ENCODE measurements at places on chromosomes 6 and 20.

DNA sequence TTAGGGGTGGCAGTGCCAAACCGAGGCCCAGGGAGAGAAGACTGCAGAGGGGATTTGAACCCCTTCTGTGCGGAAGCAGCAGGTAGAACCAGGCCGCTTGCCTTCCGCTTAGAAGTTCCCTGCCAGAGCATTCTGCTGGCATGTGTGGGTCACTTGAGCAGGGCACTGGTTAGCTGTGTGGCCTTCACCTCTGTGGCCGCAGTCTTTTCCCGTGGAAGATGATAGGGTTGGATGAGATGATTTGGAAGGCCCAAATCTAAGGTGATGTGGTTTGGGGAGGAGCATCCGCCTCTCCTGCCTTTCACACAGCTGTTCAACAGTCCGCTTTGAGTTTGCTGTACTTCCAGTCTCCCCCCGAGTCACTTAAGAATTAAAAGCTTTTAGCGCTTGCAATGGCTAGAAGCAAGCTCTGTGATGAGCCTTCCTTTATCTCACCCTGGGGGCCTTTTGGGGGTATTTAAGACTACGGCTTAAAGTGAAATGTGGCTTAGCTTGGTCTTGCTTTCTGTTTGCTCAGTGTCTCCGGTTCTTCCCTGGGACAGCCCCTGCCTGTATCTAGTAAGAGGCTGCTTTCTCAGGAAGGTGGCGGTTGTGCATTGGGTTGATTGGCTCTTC lies 743 bp downstream of the CMTR1 start:
- DNase-seq, result no peak

DNA sequence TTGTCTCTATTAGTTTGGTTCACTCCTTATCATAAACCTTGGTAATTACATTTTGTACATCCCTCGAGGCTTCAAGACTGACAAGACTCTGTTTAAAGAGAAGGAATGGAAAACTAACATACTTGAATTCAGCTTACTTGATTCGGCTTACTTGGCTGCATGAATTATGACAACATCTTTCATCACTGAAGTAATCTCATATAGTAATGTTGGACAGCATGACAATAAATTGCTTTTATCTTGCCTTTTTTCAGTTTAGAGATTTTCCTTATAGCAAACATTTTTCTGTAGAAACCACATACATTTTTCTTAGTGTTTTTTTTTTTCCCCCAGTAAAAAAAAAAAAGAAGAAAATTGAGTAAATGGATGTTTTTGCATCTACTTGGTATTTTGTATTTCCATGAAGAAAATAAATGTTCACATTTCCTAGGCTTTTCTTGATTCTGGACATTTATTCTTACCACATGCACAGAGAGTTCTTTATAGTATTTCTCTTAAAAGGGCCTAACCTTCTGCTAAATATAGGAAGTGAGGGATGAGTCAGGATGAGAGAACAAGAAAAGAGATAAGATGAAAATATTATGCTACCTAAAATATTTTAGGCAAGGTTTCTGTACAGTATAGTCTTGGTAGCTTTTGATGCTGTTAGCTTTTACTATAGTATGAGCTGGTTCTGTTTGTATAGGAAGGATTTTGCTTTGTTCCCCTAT lies 101.0 kb upstream of the HDGFL1 start:
- no peak for DNase-seq

GRCh38 chr6:11448038-11448437 lies 89.5 kb upstream of the TMEM170B start:
- no peak for DNase-seq

- no peak for DNase-seq
Observed at GRCh38 chr6:154249499-154250298, 106.9 kb downstream of the IPCEF1 start.

GRCh38 chr6:49151957-49152356 lies 311.1 kb downstream of the MMUT start:
- no peak for DNase-seq

GRCh38 chr6:14476793-14477531 lies 359.4 kb downstream of the CD83 start:
- peak; percentile 6 for DNase-seq

- no peak for DNase-seq
Observed at GRCh38 chr20:36391456-36391855, 85.3 kb downstream of the DLGAP4 start.

Data from LoVo (cell line).